ENCODE measurements at places on chromosomes 2 and 18.
A peak's percentile ranks its signal among the peaks of the same experiment; 100 is the strongest.

DNA sequence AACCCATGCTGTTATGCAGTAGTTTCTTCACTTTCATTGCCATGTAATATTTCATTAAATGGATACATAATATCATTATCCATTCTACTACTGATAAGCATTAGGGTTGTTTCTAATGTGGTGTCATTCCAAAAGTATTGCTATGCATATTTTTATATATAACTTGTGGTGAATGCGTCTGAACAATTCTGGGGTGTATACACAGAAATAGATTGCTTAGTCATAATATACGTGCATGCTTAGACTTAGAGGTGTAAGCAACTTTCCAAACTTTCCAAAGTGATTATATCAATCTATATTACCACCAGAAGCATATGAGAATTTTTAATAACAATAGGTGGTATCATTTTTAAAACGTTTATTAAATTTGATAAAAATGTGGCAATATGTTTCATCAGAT lies 540.9 kb downstream of the DSC3 start:
- no peak overlapping the region for H3K27ac ChIP-seq
- DNase-seq: no peak
- H3K36me3 ChIP-seq: no peaks in the 10 kb centered on the region
- no peak overlapping the region for H3K4me3 ChIP-seq
- H3K27me3 ChIP-seq: no peaks in the 10 kb centered on the region
- H3K4me1 ChIP-seq: no peaks in the 10 kb centered on the region

- no peak overlapping the region for H3K27ac ChIP-seq
- no peaks in the 10 kb centered on the region for H3K4me1 ChIP-seq
- no peaks in the 10 kb centered on the region for H3K27me3 ChIP-seq
- peak; percentile 49 for DNase-seq
- H3K36me3 ChIP-seq: no peaks in the 10 kb centered on the region
- no peak overlapping the region for H3K4me3 ChIP-seq
Measured at GRCh38 chr2:95348609-95349567, 51.7 kb downstream of the KCNIP3 start.

DNA sequence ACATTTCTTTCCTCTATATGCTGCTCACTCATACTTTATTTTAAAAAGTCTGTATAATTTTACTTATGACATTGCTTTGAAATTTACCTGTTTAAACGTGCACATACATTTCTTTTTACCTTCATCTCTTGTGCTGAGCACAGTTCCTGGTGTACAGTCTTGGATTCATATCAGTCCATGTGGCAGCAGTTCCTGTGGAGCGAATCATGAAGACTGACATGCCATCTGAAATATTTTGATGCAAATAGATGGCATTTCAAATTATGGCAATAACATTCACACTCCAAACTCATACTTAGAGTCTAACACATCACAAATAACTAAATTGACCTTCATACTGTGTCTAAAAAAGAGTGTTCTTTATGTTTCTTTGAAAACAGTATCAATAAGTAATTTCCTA lies 90.3 kb upstream of the CDH2 start:
- no peaks in the 10 kb centered on the region for H3K36me3 ChIP-seq
- H3K27me3 ChIP-seq: no peaks in the 10 kb centered on the region
- no peak overlapping the region for H3K4me3 ChIP-seq
- no peak for DNase-seq
- H3K27ac ChIP-seq: no peak overlapping the region
- H3K4me1 ChIP-seq: no peaks in the 10 kb centered on the region

DNA sequence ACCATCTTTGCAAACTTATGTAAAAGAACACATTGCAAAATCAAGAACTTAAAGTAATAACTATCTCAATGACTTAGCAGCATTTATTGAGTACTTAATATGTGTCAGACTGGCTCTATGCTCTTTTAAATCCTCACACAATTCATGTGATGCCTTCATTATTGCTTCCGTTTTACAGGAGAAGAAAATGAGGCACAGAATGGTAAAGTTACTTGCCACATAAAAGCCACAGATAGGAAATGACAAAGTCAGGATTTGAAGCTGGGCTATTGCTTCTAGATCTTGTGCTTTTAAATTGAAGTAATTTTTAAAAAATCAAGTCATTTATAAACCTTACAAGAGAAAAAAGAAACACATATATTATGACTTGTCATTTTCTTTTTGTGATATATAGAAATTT lies 174.2 kb downstream of the WDR7 start:
- DNase-seq: no peak
- no peak overlapping the region for H3K4me3 ChIP-seq
- H3K27ac ChIP-seq: no peak overlapping the region
- no peaks in the 10 kb centered on the region for H3K4me1 ChIP-seq
- H3K27me3 ChIP-seq: no peaks in the 10 kb centered on the region
- peaks cover 2% of the 10 kb centered on the region for H3K36me3 ChIP-seq
